Foreskin keratinocyte (primary cell): ENCODE measurements at places on chromosomes 6 and 20. TPM values are rescaled to one million over a fixed set of nuclear protein-coding genes. Genes with fewer than 3 reads are reported as not detected.

The POM121L2 gene
- not detected in 2 replicates for polyA plus RNA-seq

The NINL gene
- polyA plus RNA-seq, result 2.8 and 3.5 TPM in 2 replicates

The HLA-DPB1 gene
- polyA plus RNA-seq, result 3.7 TPM in 1 of 2 replicates, not detected in the other

The MLN gene
- not detected in 2 replicates for polyA plus RNA-seq

The TLDC2 gene
- polyA plus RNA-seq, result 0.09 TPM in 1 of 2 replicates, not detected in the other

The BNIP5 gene
- not detected in 2 replicates for polyA plus RNA-seq

The OR2H1 gene
- polyA plus RNA-seq, result not detected in 2 replicates
